Omental fat pad (tissue), 4 donors: ENCODE measurements at places on chromosomes 1 and 21.

DNA sequence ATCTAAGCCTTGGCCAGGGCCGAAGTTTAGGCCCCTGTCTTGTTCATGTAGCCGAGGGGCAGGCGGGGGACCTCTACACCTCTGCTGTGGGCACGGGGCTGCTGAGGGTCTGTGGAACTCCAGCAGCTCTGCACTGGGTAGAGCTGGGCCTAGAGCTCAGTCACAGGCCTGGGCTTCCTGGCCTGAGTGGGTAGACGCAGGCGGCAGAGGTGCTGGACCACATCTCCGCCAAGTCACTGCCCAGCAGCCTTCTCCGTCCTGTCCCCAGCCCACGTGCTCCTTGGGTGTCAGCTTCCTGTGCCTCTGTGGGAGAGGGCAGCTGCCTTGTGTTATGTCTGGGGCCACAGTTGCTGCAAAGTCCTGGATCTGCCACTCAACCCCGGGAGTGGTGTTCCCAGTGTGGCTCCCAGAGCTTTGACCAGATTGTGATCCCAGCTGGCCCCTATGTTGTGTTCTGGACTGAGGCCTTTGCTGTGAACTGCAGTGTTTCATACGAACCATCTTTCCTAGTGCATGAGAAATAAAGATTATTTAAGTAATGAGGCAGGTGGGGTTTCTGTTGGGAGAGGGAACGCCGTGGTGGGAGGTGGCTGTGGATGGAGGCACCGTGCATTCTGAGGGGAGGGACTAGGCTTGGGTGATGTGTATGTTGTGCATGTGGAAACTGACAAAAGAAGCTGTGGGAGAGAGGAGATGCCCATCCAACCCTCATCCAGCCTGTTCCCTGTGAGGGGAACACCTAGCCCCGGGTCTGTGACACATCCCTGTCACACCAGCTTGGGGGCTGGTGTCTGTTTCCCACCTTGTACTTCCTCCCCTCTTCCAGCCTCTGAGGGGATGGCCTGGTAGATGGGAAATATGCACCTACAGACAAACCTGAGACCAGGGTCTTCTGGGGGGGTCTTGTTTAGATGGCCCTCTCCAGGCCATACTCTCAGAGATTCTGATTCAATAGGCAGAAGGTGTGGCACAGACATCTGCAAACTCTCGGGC lies 12.2 kb downstream of the AMPD2 start:
- DNase-seq, result no peak

GRCh38 chr1:84971957-84972356 lies 25.0 kb downstream of the MCOLN2 start:
- no peak for DNase-seq

- DNase-seq, result no peak
Observed at GRCh38 chr1:59013276-59013927, 229.6 kb upstream of the JUN start.

DNA sequence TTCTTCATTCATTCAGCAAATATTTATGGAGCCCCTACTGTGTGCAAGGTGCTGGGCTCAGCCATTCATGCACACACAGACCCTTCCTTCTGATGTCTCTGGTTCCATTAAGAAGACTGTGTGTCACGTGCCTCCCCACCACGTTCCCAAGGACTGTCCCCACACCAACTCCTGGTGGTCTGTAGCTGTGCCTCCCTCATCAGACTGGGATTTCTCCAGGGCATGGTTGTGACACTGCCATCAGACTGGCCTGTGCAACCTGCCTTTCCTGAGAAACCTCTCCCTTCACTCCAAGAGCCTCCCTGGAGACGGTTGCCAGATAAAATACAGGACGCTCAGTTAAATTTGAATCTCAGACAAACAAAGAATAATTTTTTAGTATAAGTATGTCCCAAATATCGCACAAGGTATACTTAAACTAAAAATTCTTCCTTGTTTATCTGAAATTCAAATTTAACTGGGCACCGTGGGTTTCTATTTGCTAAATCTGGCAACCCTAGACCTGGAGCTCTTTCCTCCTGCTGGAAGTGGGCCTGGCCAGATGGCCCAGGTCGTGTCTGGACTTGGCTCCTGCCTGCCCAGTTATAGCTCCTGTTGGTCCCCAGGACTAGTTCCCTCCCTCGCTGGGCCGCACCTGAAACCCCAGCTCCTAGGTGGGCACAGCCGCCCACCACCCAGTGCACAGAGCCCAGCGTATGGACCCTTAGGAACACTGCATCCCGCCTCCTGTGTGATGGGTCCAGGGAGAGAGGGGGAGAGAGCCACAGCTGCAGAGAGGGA lies 76.9 kb downstream of the RAP1GAP start:
- no peak for DNase-seq

- DNase-seq, result no peak
Observed at GRCh38 chr1:38285807-38286530, 239.4 kb upstream of the POU3F1 start.

DNA sequence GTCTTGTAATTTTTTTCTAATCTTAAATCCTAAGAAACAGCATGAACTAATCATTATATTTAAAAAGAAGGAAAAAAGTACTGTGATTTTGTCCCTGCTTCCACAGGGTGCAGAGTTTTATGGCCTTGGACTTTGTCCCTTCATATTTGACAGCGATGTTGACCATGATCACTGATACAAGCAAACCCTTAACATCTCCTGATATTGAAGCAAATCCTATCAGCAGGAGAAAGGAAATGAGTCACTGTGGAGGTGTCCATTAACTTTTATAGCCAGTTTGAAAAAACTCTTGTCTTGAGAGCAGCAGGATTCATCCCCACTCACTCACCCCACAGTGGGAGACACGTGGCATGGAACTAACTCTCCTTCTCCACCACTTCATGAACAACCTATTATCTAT lies 5.1 kb upstream of the REG4 start:
- no peak for DNase-seq

DNA sequence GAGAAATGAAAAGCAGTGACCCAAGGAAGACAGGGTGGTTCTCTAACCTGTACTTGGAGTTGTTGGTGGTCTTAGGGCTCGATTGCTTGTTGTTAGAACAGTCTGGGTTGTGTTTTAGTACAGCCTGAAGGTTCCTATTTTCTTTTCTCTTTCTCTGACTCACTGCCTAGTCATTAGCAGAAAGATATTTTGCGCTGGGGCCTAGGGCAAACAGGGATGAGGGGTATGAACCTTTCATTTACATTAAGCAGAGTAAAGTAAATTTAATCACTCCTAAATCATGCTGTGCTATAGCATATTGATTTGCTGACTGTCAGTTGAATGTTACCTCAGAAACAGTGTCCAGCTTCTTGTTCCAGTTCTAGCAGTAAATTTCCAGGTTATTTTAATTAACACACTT lies 197.2 kb downstream of the RWDD3 start:
- DNase-seq, result no peak

DNA sequence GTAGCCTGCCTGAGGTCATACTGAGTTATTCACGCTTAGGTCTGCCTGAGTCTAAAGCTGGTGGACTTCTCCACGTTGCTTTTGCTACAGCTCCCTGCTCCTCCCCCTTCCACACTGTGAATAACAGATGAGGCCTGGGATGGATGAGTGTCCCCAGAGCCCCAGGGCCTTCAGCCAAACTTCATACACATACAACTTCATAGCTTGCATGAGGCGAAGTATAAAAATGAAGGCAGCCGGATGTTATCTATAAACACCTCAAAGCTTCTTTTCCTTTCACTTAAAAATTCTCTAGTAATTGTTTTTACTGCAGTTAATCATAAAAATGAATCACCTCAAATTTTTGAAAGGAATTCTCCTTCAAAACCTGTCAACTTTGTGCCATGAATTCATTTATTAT lies 70.2 kb downstream of the DAB1 start:
- no peak for DNase-seq

- no peak for DNase-seq
Observed at GRCh38 chr1:44637702-44638411, 36.4 kb downstream of the TMEM53 start.

DNA sequence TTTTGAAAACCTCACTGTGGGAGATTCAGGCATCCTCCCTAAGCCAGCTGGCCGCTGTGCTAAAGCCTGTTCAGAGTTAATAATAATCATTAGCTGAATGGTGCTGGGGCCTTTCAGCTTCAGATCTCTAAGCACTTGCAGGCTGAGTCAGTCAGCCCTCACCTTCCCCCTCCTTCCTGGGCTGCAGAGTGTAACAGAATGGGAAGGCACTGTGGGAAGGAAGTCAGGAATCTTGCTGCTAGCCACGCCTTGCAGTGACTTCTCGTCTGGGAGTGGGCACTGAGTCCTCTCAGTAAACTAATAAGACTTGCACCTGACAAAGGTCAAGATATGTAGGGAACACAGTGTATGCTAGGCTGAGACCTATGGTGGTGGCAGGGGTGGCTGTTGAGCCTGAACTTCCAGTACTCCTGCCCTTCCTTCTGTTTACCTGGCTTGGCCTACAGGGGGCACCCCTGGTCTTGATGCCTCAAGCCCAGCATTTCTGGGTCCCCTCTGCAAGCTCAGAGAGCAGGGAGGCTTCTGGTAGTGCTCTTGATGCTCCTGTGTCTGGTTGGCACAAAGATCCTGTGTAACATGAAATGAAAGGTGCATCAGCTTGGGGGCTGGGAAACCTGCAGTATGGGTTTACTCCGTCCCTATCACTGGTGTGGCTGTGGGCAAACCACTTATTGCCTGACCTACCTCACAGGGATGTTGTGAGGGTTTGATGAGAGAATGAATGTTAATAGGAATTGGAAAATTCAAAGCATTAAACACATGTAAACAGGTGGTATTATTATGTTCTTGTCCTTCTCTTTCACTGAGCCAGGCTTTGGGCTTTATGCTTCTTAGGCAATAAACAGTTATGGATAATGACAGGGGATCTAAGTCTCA lies 6.0 kb downstream of the CYB561D1 start:
- no peak for DNase-seq

DNA sequence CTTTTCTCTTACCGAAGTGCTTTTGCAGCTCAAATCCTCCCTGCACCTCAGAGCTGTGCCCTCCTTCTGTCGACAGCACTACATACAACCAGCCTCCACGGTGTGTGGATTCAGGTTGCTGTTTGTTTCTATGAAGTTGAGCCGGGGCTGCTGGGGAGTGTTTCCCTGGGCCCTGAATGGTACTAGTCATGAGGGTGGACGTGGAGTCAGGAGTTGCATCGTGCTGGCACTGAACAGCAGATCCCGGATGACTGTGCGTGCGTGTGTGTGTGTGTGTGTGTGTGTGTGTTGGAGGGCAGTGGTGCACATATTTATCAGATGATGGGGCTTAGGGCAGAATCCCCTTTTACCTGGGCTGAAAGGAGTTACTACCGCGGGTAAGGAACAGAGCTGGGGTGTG lies 47.0 kb downstream of the ACTL8 start:
- DNase-seq, result no peak

- DNase-seq, result no peak
Observed at GRCh38 chr1:16903458-16903796, 7.6 kb downstream of the RNU1-2 start.

DNA sequence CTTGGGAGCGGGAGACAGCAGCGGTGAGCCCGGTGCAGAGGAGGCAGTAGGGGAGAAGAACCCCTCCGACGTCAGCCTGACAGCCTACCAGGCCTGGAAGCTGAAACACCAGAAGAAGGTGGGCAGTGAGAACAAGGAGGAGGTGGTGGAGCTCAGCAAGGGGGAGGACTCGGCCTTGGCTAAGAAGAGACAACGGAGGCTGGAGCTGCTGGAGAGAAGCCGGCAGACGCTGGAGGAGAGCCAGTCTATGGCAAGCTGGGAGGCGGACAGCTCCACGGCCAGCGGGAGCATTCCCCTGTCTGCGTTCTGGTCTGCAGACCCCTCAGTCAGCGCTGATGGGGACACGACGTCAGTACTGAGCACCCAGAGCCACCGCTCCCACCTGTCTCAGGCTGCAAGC lies 32.9 kb downstream of the STYXL2 start:
- DNase-seq, result no peak

- no peak for DNase-seq
Observed at GRCh38 chr21:20167059-20167458, 831.1 kb upstream of the NCAM2 start.

DNA sequence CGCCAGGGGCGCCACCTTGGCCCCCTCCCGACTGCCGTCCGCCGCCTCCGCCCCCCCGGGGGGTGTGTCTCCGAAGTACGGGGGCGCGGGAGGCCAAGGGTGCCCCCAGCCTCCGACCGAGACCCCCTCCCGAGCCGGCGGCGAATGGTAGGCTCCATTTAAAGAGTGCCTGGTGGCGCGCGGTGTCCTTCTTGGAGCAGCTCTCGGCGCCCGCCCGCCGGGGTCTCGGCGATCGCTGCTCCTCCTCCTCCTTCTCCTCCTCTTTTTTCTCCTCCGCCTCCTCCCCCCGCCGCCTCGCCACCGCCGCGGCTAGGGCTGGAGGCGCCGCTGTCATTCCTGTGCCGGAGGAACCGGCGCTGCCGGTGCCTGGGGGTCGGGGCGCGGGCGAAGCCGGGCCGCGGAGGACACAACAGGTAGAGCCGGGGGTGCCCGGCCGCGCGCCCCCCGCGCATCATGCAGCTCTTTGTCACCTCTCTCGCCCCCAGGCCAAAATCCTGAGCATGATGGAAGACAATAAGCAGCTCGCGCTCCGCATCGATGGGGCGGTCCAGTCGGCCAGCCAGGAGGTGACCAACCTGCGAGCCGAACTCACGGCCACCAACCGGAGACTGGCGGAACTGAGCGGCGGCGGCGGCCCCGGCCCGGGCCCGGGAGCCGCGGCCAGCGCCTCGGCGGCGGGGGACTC lies at the start of gene KAZN:
Gene KAZN, plus strand, starts transcription at position 188 of the 685 bp plus-strand sequence.
- no peak for DNase-seq

DNA sequence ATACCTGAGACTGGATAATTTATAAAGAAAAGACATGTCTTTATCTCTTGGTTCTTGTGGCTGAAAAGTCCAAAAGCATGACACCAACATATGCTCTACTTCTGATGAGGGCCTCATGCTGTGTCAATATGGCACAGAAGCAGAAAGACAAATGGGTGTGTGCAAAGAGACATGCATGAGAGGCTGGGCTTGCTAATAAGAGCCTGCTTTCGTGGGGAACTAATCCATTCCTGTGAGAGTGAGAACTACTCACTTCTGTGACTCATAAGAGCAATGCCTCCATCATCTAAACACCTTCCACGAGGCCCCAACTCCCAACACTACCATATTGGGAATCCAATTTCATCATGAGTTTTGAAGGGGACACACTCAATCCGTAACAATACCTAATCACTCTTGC lies 340.0 kb upstream of the DUSP10 start:
- DNase-seq, result no peak
